ENCODE measurements at places on chromosomes 16 and 17. TPM values are rescaled to one million over a fixed set of nuclear protein-coding genes. Genes with fewer than 3 reads are reported as not detected.
A peak's percentile ranks its signal among the peaks of the same experiment; 100 is the strongest.

Gene RAB37
- total RNA-seq, result 2.9 TPM

DNA sequence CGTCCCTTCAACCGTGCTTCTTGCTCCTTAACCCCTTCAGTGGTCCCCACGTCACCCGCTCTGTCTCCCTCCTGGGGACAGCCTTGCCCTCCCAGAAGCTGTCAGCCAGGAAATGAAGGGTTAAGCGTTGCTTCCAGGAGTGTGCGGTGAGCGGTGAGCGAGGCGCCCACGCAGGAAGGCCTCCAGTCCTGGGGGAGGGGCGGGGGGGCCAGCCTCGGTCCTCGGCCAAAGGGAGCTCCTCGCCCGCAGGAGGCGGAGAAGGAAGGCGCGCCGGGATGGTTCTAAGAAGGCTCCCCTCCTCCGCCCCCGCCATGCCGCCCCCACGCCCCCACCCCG lies 2.3 kb downstream of the RBFOX3 start:
- no peak for DNase-seq
- H3K27me3 ChIP-seq, result peaks cover 41% of the 10 kb centered on the region
- H3K4me1 ChIP-seq, result peaks cover 40% of the 10 kb centered on the region
- no peaks in the 10 kb centered on the region for H3K36me3 ChIP-seq
- H3K27ac ChIP-seq, result no peak overlapping the region

- H3K4me1 ChIP-seq, result no peaks in the 10 kb centered on the region
- no peaks in the 10 kb centered on the region for H3K27me3 ChIP-seq
- no peak for DNase-seq
- H3K4me3 ChIP-seq, result no peak overlapping the region
- no peaks in the 10 kb centered on the region for H3K36me3 ChIP-seq
- no peak overlapping the region for H3K27ac ChIP-seq
These were observed 26.3 kb upstream of the CBX4 start for GRCh38 chr17:79865351-79866210.

DNA sequence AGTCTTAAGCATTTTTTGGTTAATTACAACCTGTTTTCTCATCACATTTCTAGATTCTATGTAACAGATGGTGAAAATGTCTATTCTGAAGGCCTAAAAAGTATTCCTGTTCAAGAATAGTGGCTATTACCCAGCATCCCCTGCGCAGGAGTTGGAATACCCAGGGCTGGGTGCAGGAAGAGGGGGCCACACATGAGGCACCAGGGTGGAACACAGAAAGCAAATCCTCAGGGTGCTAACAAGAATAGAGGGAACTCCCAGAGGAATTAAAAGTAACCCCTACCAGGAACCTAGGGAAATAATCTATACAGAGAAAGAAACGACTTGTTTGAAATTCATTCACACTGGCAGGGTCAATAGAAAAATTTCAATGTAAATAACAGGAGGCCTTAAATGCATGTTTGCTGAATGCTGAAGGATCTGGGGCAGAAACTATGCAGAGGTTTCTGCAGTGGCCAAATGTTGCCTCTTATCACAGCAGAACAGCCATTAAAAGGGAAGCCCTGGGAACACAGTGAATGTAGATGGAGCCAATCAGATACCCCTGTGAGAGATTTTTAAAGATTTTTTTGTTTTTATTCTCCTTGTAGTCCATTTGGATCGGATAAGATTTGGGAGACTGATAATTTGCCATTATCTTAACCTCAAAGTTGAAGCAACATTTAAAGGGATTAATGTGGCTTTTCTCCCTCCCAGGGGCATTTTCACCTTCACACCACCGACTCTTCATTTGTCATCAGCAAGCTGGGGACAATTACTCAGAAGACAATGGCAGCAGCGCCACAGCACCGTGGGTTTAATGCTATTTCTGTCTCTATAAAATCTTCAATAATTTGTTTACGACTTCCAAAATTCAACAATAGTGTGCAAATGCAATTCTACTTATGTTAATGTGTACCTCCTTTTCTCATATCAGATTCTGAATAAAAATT lies 196.0 kb upstream of the PSMD7 start:
- no peaks in the 10 kb centered on the region for H3K4me1 ChIP-seq
- H3K27ac ChIP-seq, result no peak overlapping the region
- no peak for DNase-seq
- H3K4me3 ChIP-seq, result no peak overlapping the region
- no peaks in the 10 kb centered on the region for H3K36me3 ChIP-seq

GRCh38 chr17:15981208-15981607 lies 18.3 kb downstream of the ZSWIM7 start:
- no peak for DNase-seq
- peaks cover 90% of the 10 kb centered on the region for H3K36me3 ChIP-seq
- no peaks in the 10 kb centered on the region for H3K4me1 ChIP-seq
- no peak overlapping the region for H3K27ac ChIP-seq
- no peaks in the 10 kb centered on the region for H3K27me3 ChIP-seq
- H3K4me3 ChIP-seq, result no peak overlapping the region

Gene CACNA1H
- total RNA-seq, result 244 TPM

Gene GH1
- total RNA-seq, result not detected

GRCh38 chr17:59456923-59457615 lies 108.3 kb upstream of the DHX40 start:
- H3K36me3 ChIP-seq, result no peaks in the 10 kb centered on the region
- DNase-seq, result no peak
- no peak overlapping the region for H3K27ac ChIP-seq
- H3K4me1 ChIP-seq, result no peaks in the 10 kb centered on the region

DNA sequence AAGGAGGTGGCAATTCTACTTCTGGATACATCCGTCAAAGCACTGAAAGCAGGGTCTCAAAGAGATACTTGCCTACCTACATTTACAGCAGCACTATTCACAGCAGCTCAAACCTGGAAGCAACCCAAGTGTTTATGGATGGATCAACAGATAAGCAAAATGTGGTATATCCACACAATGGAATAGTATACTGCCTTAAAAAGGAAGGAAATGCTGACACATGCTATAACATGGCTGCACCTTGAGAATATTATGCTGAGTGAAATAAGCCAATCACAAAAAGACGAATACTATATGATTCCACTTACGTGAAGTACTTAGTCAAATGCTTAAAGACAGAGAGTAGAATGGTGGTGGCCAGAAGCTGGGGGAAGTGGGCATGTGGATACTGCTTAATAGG lies 336.2 kb downstream of the SLC39A11 start:
- no peaks in the 10 kb centered on the region for H3K27me3 ChIP-seq
- no peak for DNase-seq
- no peak overlapping the region for H3K27ac ChIP-seq
- H3K4me1 ChIP-seq, result no peaks in the 10 kb centered on the region
- H3K36me3 ChIP-seq, result peaks cover 4% of the 10 kb centered on the region

DNA sequence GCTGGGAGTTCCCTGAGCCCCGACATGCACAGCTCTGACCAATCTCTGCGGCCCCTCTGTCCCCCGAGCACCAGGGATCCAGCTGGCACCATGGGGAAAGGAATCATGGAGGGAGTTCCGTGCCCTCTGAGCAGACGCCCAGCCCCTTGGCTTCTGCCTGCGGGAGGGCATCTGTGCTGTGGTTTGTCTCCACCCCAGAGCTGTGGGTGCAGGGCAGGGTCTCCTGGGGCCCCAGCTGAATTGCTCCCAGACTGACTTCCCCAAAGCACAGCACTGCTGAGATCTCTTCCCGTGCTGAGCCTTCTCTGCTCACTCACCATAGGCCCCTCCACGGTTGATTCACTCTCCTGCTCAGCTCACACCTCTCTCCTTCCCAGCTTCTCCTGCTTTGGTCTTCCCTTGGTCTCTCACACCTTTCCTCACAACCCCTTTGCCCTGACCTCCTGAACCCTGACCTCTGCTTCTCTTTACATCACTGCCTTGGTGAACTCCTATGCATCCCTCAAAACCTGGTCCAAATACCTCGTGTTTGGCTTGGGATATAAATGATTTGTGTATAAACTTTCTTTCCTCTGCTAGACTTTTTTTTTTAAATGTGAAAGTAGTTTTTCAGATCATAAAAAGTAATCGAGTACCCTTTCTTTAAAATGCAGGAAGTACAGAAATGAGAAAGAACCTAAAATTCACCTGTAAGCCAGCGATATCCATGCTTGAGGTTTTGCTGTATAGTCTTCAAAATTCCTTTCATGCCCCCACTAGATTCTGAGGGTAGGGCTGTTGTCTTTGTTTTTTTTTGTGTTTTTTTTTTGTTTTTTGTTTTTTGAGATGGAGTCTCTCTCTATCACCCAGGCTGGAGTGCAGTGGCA lies 265.3 kb downstream of the SEC14L1 start:
- peaks cover 12% of the 10 kb centered on the region for H3K36me3 ChIP-seq
- peaks cover 74% of the 10 kb centered on the region for H3K4me1 ChIP-seq
- no peaks in the 10 kb centered on the region for H3K27me3 ChIP-seq
- DNase-seq, result no peak

- H3K27ac ChIP-seq, result no peak overlapping the region
- DNase-seq, result no peak
- H3K4me1 ChIP-seq, result peaks cover 29% of the 10 kb centered on the region
These were observed 3.1 kb downstream of the BEAN1 start for GRCh38 chr16:66430214-66430613.

GRCh38 chr16:82957212-82957611 lies 330.4 kb downstream of the CDH13 start:
- no peak overlapping the region for H3K27ac ChIP-seq
- H3K27me3 ChIP-seq, result no peaks in the 10 kb centered on the region
- no peak for DNase-seq
- H3K36me3 ChIP-seq, result no peaks in the 10 kb centered on the region

DNA sequence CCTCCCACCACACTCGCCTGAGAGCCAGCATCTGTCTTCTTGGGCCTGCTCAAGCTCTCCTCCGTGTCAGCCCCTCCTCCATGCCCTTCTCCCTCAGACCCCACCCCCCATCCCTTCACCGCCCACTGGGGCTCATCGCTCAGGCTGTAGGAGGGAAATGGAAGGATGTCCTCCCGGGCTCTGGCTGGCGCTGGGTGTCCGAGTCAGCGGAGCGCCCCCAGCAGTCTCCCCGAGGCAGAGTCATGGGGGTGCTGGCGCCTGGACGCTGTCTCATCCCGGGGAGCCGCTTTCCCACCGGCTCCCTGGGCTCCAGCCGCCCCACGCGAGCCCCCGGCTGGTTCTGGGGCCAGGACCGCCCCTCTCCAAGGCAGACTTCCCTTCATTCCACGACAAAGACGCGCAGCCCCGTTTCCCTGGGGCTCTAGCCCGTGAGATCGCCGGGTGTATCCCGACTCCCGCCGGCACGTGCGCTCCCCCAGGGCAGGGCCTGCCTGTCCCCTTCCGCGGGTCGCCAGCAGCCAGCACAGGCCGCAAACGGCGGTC lies 428 bp upstream of the ANTKMT start:
- no peak for DNase-seq
- H3K27me3 ChIP-seq, result peaks cover 15% of the 10 kb centered on the region
- H3K4me3 ChIP-seq, result peak overlapping the region; percentile 67

DNA sequence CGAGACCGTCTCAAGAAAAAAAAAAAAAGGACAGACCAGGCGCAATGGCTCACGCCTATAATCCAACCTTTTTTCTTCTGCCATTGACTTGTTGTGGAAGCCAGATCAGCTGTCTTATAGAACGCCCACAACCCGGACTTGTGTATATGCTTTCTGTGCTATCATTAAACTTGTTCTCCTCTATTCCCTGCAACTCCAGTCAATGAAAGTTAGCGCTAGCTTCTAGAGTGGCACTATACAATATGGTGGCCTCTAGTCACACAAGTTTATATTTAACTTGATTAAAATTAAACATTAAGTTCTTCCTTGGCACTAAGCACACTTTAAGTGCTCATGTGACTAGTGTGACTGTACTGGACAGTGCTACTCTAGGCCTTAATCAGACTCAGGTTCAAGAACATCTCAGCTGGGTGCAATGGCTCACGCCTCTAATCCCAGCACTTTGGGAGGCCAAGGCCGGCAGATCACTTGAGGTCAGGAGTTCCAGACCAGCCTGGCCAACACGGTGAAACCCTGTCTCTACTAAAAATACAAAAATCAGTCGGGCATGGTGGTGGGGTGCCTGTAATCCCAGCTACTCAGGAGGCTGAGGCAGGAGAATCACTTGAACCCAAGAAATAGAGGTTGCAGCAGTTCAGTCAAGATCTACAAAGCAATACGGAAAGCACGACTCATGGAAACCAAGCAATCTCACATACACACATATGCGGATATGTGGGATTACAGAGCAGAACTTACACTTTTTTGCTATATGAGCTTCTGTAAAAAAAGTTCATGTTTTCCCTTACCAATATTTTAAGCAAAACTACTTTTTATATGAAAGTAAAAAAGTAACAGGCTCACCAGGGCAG lies 18.8 kb upstream of the GLG1 start:
- no peak overlapping the region for H3K27ac ChIP-seq
- H3K27me3 ChIP-seq, result no peaks in the 10 kb centered on the region
- DNase-seq, result no peak
- H3K36me3 ChIP-seq, result peaks cover 88% of the 10 kb centered on the region

- H3K4me1 ChIP-seq, result no peaks in the 10 kb centered on the region
- peaks cover 18% of the 10 kb centered on the region for H3K27me3 ChIP-seq
- no peak overlapping the region for H3K4me3 ChIP-seq
These were observed 34.6 kb upstream of the AKTIP start for GRCh38 chr16:53537626-53538025.

GRCh38 chr16:54174201-54174600 lies 112.4 kb downstream of the IRX3 start:
- no peak for DNase-seq
- H3K27ac ChIP-seq, result no peak overlapping the region
- H3K4me1 ChIP-seq, result no peaks in the 10 kb centered on the region
- H3K4me3 ChIP-seq, result no peak overlapping the region

- DNase-seq, result no peak
- H3K27me3 ChIP-seq, result no peaks in the 10 kb centered on the region
- H3K36me3 ChIP-seq, result peaks cover 29% of the 10 kb centered on the region
- H3K4me3 ChIP-seq, result no peak overlapping the region
These were observed 10.0 kb upstream of the HP start for GRCh38 chr16:72044296-72044695.
